T-cell (primary cell): ENCODE measurements at places on chromosomes 12 and 14.
A peak's percentile ranks its signal among the peaks of the same experiment; 100 is the strongest.

DNA sequence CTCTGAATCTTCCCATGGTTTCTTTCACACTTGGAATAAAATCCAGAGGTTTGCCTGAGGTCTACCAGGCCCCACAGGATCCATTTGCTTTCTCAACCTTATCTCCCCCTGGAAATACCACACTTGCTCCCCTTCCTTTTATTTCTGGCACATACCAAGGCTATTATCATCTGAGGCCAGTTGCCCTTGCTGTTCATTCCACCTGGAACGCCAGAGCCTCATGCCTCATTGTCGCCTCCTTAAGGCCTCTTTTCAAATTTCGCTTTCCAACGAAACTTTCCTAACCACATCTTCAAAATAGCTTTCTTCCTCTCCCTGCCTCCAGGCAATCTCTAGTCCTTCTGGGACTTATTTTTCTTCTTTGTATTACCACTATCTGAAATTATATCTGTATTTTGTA is 11.2 kb upstream of the LRIG3 start:
- no peak for DNase-seq

DNA sequence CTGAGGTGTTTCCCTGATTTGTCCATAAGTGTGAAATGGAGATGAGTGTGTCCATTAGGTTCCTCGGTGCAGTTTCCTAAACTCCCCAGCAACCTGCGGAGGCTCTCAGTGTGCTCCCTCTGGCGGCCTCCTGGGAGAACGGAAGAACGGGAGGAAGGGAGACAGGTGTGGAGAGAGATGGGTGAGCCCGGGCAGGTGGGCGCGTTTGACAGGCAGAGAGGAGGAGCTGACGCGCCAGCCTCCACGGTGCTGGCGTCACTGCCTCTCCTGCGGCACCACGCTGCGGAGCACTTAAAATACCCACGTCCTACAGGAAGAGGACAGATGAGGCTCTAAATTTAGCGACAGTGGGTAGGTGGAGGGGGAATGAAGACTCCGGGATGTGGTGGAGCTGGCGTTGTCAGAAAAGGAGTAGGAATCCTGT is 26.8 kb upstream of the PEX5 start:
- DNase-seq = peak; percentile 15

DNA sequence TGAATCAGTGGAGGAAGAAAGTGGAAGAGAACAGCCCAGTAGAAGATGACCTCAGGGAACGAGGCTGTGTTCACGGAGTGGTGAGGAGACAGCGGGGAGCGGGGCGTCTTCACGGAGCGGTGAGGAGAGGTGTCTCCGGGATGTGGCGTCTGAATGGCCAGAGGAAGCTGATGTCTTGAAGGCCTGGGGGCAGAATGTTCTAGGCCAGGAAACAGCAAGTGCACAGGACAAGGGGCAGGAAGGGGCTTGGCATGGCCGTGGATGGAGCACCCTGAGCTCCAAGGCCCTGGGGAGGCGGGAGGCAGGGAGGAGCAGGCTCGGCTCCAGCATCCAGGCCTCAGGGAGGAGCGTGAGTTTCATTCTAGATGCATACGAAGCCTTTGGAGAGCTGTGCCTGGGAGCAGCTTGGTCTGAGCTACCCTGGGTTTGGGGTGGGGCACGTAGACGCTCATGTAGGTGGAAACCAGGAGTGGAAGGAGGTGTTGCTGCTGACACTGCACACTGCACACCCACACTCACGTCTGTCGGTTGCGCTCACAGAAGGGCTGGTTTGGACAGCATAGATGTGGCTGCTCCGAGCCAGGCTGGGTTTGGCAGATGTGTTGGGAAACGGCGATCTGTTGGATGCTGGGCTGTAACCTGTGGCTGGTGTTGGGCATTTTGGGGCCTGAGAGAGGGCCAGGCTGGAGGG is 131.6 kb downstream of the ADGRD1 start:
- DNase-seq = no peak

DNA sequence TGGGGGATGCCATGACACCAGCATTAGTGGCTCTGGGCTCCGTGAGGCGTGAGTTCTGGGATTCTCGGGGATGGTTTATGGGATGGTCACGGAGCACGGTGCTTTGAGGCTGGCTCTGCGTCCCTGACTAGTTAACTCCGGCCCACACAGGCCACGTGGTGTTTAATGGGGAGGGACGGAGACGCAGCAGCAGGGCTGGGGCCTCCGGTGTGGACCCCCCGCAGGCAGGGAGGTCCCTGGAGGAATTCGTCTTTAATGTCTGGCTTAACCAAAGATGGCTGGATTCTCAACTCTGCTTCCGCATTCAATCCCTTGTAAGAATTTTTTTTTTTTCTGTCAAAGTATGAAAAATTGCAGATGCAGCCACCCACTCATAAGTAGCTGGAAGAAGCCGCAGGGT is 86.4 kb upstream of the RFLNA start:
- DNase-seq = no peak

DNA sequence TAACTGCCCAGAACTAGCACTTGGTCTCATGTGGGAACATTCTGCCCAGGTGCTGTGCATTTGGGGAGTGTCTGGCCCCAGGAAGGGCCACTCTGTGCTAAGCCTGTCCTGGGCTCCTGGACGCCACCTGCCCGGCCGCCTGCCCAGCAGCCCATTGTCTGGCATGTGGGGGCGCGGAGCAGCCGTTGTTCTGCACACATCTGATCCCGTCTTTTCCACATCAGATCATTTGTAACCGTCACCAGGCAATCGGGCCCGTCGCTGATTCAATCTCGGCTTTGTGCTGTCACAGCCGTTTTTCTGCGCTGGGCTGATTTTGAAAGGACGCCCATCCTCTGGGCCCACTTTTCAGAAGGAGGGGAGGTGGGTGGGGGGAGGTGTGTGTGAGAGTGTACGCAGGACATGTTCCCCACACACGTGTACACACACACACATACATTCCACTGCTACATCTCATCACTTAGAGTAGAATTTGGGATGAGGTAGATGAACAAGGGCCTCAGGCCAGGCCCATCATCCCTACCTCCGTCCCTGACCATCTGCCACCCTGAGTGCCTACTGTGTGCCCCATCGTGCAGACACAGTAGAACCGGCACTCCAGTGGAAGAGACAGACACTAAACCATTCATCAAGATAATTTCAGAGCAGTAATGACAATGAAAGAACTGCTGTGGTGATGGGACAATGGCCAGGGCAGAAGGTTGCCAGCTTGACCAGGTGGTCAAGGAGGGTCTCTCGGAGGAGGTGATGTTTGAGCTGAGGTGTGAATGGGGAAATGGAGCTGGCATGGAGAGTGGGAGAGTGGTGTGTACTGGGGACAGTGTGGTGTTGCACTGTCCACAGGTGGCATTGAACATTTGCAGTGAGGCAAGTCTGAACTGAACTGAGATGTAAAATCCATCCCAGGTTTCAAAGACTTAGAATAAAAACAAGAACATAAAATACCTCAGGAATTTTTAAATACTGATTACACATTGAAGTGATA is 19.0 kb downstream of the FAM222A start:
- DNase-seq = no peak

GRCh38 chr12:81843599-81843998 is 84.4 kb upstream of the PPFIA2 start:
- no peak for DNase-seq

DNA sequence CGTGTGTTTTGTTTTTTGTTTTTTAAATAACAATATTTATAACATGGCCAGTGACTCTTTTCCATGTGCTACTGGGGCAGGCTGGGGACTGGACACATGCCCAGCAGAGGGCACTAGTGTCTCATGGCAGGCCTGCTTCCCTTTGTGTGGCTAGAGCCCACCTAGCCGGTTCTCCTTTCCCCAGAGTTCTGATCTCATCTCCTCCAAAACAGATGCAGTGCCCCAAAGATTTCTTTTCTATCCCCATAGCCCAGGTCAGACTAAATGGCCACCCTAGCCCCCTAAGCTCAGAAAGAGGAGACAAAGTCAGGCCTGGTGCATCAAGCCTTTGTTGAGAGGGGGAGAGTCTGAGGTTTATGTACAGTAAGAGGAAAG is 21.2 kb downstream of the PRPF40B start:
- peak; percentile 84 for DNase-seq

DNA sequence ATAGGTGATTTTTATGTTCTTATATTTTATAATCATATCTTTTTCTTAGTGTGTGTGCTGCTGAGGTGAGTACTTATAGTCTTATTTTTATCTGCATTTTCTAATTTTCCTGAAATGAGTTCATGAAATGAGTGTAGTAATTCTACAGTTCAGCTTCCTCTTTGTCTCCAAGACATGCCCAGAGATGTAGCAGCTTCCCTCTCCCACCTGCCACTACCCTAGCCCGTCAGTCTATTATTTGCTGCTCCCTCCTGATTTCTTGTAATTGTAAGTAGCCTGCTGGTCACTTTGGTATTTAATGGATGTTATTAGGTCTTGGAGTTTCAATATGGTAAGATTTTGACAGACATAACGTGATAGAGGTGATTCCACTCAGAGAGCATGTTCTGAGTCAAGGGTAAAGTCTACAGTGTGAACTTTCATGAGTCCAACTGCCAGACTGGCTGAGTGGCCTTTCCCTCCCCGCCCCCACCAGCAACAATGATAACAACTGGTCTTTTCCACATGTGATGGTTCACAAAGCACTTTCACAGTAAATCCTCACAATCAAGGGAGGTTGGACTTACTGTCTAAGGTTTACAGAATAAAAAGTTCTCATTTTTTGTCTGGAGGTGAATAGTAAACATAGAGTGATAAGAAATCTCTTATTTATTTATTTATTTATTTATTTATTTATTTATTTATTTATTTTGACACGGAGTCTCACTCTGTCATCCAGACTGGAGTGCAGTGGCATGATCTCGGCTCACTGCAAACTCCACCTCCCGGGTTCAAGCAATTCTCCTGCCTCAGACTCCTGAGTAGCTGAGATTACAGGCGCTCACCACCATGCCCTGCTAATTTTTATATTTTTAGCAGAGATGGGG is 4.2 kb upstream of the RIPK3 start:
- no peak for DNase-seq

- DNase-seq = no peak
Measured at GRCh38 chr14:33375786-33376185, 437.1 kb downstream of the NPAS3 start.

- no peak for DNase-seq
Measured at GRCh38 chr14:86296173-86296572, 766.2 kb downstream of the FLRT2 start.

GRCh38 chr14:104403421-104404220 is 175.9 kb upstream of the C14orf180 start:
- no peak for DNase-seq

GRCh38 chr12:79162948-79163347 is 298.4 kb downstream of the SYT1 start:
- DNase-seq = no peak

GRCh38 chr14:96050482-96050881 is 11.3 kb downstream of the C14orf132 start:
- no peak for DNase-seq

GRCh38 chr12:104604070-104604994 is 147.6 kb downstream of the CHST11 start:
- peak; percentile 15 for DNase-seq

DNA sequence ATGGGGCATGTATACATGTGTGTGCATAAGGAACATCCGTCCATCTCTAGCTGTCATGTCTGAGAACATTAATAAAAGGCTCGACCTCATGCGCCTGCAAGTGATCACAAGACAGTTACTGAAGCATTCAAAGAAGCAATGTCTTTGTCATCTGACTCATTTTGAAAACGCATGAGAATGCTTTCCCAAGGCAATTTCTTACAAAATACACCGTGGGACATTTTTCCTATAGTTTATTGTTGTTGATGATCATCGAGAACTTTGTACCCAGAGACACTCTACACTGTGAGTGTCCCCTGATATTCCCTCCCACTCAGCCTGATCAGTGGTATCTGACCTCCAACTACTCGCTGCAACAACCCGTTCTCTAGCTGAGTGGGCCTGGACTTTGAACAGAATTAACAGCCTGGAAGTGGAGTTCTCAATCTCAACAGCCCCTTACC is 68.1 kb downstream of the ETV6 start:
- no peak for DNase-seq

DNA sequence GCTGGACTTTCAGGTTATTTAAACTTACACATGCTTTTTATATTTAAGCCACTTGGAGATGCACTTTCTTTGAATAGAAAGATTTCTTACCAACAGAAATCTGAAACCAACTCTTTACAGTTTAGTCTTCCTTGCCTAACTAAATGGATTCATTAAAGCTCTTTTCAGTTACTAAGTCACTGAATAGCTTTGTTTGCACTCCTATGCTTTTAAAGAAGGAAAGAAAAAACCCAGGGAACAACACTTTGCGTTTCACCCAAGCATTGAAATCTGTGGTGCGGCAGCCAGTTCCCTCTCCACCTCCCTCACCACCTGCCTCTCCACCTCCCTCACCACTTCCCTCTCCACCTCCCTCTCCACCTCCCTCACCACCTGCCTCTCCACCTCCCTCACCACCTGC is 70.3 kb downstream of the RIMBP2 start:
- no peak for DNase-seq

GRCh38 chr12:24852420-24852819 is 96.5 kb downstream of the BCAT1 start:
- DNase-seq = no peak

DNA sequence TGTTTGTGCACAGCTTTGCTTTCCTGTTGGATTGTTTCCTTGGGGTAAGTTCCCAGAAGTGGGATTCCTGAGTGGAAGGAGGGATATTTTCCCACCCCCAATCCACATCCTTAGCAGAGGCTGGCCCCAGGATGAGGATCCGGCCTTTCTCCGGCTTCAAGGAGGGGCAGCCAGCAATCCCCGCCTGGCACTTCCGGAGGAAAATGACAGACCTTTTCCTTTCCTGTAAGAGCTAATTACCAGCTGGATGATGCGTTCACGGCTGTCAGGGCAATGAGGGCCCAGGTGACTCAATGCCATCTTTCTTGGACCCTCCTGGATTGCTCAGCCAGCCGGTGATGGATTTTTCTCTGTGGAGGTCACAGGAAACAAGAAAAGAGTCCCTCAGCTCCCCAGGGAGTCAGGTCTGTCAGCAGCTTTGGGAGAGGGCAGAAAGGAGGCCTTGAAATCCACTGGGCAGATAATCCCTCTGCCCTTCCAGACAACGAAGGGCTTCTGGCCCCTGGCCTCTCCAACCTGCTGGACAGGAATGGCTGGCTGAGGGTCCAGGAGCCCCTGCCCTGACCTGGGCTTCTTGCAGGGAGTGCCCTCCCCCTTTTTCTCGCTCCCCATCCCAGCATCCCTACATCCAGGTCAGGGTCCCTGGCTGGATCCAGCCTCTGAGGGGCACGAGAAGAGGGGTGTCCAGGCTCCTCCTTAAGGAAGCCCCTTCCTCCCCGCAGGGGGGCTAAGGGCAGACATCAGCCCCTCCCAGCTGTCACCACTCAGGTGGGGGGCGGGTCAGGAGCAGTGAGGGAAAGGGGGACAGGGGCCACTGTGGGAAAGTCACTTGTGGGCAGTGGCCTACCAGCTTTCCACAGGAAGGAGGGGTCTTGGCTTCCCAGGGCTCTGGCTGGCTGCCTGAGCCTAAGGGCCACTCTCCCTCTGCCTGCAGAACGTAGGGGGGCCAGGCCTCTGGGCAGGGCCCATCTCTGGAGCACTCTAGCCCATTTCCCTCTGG is 16.1 kb upstream of the CCDC85C start:
- DNase-seq = no peak
